ENCODE measurements at places on chromosomes 3 and 15. TPM values are rescaled to one million over a fixed set of nuclear protein-coding genes. Genes with fewer than 3 reads are reported as not detected.

Gene EPHB1
- 1.8 TPM for total RNA-seq

Gene UBA3
- 93.4 TPM for total RNA-seq

Gene CYP1A2
- not detected for total RNA-seq

DNA sequence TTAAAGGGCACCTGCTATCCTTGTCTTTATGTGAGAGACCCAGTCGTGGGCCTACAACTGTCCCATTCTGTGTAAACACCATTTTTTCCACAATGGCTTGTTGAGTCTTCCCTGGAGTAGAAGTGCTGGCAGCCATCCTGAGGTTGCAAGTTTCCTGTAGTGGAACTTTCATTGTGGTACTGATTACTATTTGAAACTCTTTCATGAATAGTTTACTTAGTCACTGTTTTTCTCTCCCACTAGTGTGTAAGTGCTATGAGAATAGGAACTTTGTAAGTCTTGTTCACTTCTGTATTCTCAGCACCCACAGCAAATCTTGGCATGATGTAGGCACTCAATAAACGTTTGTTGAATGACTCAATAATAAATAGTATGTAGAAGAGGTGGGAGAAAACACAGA, 48.6 kb downstream of the RARB start:
- DNase-seq = no peak

DNA sequence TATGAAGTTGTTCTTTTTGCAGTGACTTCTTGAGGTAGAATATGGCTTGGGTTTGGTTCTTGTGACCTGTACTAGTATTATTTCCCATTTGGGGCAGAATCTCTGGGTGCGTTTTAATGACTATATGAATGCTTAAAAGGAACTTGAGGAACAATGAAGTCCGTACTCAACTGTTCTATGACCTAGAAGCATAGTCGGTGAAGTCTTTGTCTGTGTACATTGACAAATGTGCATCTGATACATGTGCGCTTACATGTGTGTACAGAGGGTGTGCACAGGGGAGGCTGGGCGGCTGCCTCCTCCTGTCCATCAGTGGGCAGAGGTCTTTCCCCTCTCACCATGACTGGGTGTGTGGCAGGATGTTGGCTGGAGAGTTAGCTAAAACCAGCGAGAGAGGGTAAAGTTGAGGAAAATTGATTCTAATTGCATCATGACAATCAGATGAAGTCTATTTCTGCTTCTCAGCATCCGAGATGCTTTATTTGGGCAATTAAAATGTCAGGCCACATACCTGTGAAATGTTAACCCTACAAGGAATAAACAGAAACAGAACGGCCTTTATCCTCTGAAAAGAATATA, 1.0 kb upstream of the NR2F2 start:
- peak; percentile 29 for DNase-seq

- DNase-seq = no peak
Measured at GRCh38 chr15:35921046-35921445, 375.1 kb upstream of the DPH6 start.

Measured in left ventricle myocardium superior (tissue), 1 donor.